ENCODE measurements at places on chromosomes 4 and X. TPM values are rescaled to one million over a fixed set of nuclear protein-coding genes. Genes with fewer than 3 reads are reported as not detected.

The ARHGAP6 gene
- not detected for total RNA-seq

The VCX gene
- total RNA-seq = not detected

DNA sequence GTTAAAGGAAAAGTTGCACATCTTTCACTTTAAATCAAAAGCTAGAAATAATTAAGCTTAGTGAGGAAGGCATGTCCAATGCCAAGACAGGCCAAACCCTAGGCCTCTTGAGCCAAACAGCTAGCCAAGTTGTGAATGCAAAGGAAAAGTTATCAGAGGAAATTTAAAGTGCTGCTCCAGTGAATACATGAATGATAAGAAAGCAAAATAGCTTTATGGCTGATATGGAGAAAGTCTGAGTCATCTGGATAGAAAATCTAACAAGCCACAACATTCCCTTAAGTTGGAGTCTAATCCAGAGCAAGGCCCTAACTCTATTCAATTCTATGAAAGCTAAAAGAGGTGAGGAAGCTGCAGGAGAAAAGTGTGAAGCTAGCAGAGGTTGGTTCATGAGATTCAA is 23.8 kb downstream of the NPFFR2 start:
- no peak overlapping the region for H3K4me3 ChIP-seq
- no peaks in the 10 kb centered on the region for H3K36me3 ChIP-seq
- H3K27me3 ChIP-seq = no peaks in the 10 kb centered on the region
- no peak for DNase-seq
- no peak overlapping the region for H3K27ac ChIP-seq
- H3K4me1 ChIP-seq = no peaks in the 10 kb centered on the region

GRCh38 chrX:124016825-124017224 is 55.3 kb downstream of the STAG2 start:
- H3K36me3 ChIP-seq = no peaks in the 10 kb centered on the region
- H3K4me1 ChIP-seq = peaks cover under 1% of the 10 kb centered on the region
- H3K27me3 ChIP-seq = no peaks in the 10 kb centered on the region
- no peak for DNase-seq
- H3K27ac ChIP-seq = no peak overlapping the region
- H3K4me3 ChIP-seq = no peak overlapping the region

- no peak overlapping the region for H3K27ac ChIP-seq
- no peak for DNase-seq
- H3K27me3 ChIP-seq = no peaks in the 10 kb centered on the region
- H3K4me3 ChIP-seq = no peak overlapping the region
- no peaks in the 10 kb centered on the region for H3K4me1 ChIP-seq
Measured at GRCh38 chrX:121894756-121895155, 847.3 kb downstream of the GLUD2 start.

- no peaks in the 10 kb centered on the region for H3K36me3 ChIP-seq
- H3K27me3 ChIP-seq = no peaks in the 10 kb centered on the region
- H3K4me3 ChIP-seq = no peak overlapping the region
- DNase-seq = no peak
Measured at GRCh38 chr4:41405464-41406112, 132.4 kb upstream of the LIMCH1 start.

DNA sequence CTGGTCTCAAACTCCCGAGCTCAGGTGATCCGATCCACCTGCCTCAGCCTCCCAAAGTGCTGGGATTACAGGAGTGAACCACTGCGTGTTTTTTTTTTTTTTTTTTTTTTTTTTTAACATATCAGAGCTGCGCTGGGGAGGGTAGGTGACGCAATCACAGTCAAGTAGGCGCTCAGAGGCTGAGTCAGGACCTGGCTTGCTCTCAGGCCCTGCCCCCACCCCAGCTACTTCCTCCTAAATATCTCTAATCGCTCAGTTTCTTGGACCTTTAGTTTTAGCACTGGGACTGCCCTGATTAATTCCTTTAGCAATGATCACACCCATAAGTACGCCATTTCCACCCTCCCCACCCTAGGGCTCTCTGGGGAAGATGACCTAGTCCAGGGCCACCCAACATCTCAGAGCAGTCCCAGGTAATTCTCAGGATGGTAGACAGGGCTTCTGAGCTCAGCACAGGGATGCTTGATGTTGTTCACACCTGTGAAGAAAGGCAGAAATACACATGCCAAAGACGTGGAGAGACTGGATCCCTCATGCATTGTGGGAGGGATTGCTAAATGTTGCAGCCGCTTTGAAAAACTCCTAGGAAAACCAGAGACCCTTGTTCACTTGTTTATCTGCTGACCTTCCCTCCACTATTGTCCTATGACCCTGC is 50.2 kb downstream of the DDX3X start:
- peaks cover 5% of the 10 kb centered on the region for H3K4me1 ChIP-seq
- H3K4me3 ChIP-seq = no peak overlapping the region
- H3K27ac ChIP-seq = no peak overlapping the region
- DNase-seq = peak; percentile 58
- H3K27me3 ChIP-seq = no peaks in the 10 kb centered on the region

- DNase-seq = no peak
- no peaks in the 10 kb centered on the region for H3K36me3 ChIP-seq
- no peaks in the 10 kb centered on the region for H3K4me1 ChIP-seq
- no peak overlapping the region for H3K4me3 ChIP-seq
- no peaks in the 10 kb centered on the region for H3K27me3 ChIP-seq
- H3K27ac ChIP-seq = no peak overlapping the region
Measured at GRCh38 chr4:61511716-61512488, 311.8 kb downstream of the ADGRL3 start.

GRCh38 chr4:76950052-76950955 is 752 bp downstream of the SEPTIN11 start:
- H3K36me3 ChIP-seq = no peaks in the 10 kb centered on the region
- peak; percentile 28 for DNase-seq
- H3K4me1 ChIP-seq = peaks cover 10% of the 10 kb centered on the region
- no peaks in the 10 kb centered on the region for H3K27me3 ChIP-seq

DNA sequence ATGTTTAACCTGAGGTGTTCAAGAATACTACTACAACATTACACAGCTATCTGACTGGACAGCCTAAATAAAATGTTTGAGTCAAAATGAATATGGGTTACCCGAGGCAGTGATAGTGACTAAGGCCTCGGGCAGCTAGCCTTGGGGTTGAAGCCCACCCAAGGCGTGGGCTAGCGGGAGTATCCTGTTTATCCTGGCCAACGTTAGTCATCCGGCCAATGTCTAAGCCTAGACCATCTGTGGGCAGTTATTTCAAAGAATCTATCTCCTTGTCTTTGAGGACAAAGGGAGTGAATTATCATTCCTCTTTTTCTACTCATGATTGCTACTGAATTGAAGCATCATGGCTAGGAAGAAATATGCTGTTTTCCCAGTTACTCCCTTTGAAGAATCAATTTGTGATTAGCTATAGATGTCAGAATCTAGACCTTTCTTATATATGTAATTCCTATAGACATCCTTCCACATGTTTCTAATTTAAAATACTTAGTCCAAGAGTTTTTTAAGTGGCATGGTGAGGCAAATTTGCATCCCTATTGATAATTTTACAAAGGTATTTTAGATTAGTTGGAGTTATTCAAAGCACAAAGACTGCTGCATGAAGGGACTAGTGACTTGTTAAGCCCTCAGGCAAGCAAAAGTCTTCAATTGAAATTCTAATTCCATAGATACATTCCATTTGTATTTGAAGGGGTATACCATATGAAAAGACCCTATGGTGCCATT is 6.0 kb upstream of the PDGFC start:
- H3K27ac ChIP-seq = no peak overlapping the region
- no peaks in the 10 kb centered on the region for H3K4me1 ChIP-seq
- DNase-seq = no peak
- no peaks in the 10 kb centered on the region for H3K27me3 ChIP-seq
- H3K36me3 ChIP-seq = no peaks in the 10 kb centered on the region
- H3K4me3 ChIP-seq = no peak overlapping the region

DNA sequence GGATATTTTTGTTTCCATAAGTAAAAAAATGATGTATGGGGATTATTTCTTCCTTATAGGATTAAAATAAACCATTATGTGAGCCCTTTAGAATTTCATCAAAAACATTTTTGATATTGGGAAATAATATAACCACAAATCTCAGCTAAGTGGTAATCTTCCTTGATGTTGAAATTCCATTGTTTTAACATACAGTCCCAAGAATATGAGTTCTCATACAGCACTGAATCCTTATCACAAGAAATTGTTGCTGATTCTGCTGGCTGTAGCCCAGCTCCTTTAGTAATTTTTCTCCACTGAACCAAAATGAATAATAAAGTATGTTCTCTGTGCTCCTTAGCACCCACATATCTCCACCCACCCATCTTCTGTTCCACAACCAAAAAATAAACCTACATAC is 41.9 kb upstream of the FAM47B start:
- H3K4me3 ChIP-seq = no peak overlapping the region
- no peaks in the 10 kb centered on the region for H3K27me3 ChIP-seq
- no peaks in the 10 kb centered on the region for H3K4me1 ChIP-seq
- no peak overlapping the region for H3K27ac ChIP-seq
- DNase-seq = no peak

DNA sequence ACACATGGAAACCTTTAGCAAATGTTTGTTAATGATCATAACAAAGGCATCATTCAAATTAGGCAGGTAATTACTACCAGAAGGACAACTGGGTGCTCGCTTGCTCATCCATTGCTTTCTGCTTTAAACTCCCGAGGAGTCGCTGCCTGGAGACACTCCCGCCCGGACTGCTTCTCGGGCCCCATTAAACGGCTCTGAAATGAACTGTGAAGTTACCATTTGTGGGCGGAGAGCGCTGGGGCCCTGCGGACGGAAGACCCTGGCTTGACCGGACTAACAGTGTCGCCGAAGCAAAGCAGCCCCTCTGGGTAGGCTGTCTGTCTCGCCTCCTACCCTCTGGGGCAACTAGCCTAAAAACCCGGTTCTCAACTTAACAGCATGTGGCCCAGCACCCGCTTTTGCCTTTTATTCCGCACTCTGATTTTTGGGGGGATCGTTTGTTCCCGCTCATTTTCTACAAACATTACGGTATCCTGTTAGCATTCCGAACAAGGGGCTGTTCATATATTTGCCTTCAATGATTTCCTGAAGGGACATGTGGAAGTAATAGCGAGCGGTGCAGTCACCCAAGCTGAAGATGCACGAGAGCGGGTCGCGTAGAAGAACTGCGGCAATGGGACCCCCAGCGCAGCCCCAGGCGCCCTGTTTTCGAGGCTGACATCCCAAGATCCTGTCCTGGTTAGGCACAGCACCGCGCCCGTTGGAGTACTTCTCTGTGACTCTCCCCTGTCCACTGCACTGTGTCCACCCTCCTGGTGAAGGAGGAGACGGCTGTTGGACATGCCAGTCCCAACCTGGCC is 1.6 kb upstream of the PDGFRA start:
- DNase-seq = no peak
- H3K36me3 ChIP-seq = no peaks in the 10 kb centered on the region
- H3K27me3 ChIP-seq = peaks cover 5% of the 10 kb centered on the region
- H3K27ac ChIP-seq = no peak overlapping the region
- no peak overlapping the region for H3K4me3 ChIP-seq
- peaks cover 28% of the 10 kb centered on the region for H3K4me1 ChIP-seq

DNA sequence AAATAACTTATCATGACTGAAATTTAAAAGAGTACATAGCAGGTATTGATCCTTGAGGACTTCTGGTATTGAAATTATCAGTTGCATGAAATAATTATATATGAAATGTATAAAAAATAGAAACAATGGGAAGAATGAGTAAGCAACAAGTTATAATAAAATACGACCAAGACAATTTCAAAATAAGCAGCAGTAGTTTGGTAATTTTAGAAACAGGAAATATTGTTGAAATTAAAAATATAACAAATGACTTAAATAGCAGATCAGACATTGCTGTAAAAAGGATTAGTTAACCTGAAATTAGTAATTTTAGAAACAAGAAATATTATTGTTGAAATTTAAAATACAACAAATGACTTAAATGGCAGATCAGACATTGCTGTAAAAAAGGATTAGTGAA is 152.3 kb downstream of the BTC start:
- H3K4me3 ChIP-seq = no peak overlapping the region
- no peaks in the 10 kb centered on the region for H3K4me1 ChIP-seq
- DNase-seq = no peak
- H3K27me3 ChIP-seq = no peaks in the 10 kb centered on the region
- no peak overlapping the region for H3K27ac ChIP-seq

GRCh38 chrX:2883770-2884169 is 45.4 kb downstream of the ARSD start:
- no peak for DNase-seq
- no peaks in the 10 kb centered on the region for H3K27me3 ChIP-seq
- H3K27ac ChIP-seq = no peak overlapping the region
- H3K36me3 ChIP-seq = no peaks in the 10 kb centered on the region
- no peak overlapping the region for H3K4me3 ChIP-seq

Measured in naive thymus-derived CD4-positive, alpha-beta T cell (primary cell).